CD8-positive, alpha-beta memory T cell (primary cell): ENCODE measurements at places on chromosomes 16 and 17. TPM values are rescaled to one million over a fixed set of nuclear protein-coding genes. Genes with fewer than 3 reads are reported as not detected.

Gene ZNF75A
- total RNA-seq, result 42.0 TPM

GRCh38 chr17:44297975-44298374 is 10.4 kb upstream of the RUNDC3A start:
- H3K27ac ChIP-seq, result no peak overlapping the region
- H3K4me1 ChIP-seq, result no peaks in the 10 kb centered on the region
- no peak for DNase-seq
- no peaks in the 10 kb centered on the region for H3K27me3 ChIP-seq

GRCh38 chr17:50785946-50786570 is 18.7 kb upstream of the ANKRD40CL start:
- H3K36me3 ChIP-seq, result no peaks in the 10 kb centered on the region
- no peaks in the 10 kb centered on the region for H3K4me1 ChIP-seq
- H3K27ac ChIP-seq, result no peak overlapping the region
- DNase-seq, result no peak

- H3K4me3 ChIP-seq, result no peak overlapping the region
- H3K36me3 ChIP-seq, result no peaks in the 10 kb centered on the region
- no peak overlapping the region for H3K27ac ChIP-seq
- no peak for DNase-seq
Observed at GRCh38 chr16:72002619-72003018, 2.4 kb upstream of the PKD1L3 start.

DNA sequence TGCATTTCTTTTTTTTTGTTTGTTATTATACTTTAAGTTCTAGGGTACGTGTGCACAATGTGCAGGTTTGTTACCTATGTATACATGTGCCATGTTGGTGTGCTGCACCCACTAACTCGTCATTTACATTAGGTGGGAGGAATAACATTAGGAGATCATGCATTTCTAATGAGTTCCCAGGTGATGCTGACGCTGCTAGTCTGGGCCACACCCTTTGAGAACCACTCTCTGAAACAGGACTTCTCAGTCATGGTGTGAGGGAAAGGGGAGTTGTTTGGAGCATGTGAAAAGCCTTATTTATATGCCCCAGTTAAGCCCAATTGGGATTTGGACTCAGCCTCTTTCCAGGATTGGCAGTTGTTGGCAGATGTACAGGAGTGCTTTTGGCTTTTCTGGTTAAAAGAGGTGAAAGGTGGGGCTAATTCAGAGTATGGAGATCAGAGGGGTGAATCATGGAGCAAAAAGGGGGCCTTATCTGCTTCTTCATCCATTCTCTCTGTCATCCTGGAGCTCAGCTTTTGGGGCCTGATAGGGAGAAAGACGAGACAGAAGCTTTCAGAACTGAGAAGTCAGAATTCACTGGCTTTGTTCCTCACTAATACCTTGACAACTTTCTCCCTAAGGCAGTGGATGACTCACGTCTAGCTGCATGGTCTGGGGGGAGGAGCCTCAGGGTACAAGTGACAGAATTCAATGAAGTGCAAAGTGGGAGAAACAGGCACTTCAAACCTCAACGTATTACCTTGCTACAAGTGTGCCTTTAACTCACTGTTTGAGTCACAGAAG is 180.0 kb upstream of the CACNG3 start:
- no peak overlapping the region for H3K4me3 ChIP-seq
- no peak for DNase-seq
- no peaks in the 10 kb centered on the region for H3K36me3 ChIP-seq
- no peaks in the 10 kb centered on the region for H3K27me3 ChIP-seq

DNA sequence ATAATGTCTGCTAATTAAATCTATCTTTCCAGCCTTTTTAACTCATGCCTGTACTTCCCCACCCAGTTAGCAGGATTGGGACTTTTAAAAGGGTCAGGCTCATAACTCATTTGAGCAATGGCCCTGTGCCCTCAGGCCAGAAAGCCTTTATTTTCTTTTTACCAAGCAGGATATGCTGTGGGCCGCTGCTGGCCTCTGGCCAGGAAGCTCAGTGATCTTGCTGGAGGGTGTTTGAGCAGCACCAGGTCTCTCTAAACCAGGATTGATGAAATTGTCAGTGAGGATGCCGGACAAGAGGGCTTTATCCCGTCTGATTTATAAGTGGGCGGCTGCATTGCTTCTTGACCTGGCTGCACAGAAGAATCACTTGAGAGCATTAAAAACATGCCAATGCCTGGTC is 187.8 kb downstream of the RAB11FIP4 start:
- H3K36me3 ChIP-seq, result no peaks in the 10 kb centered on the region
- H3K4me3 ChIP-seq, result no peak overlapping the region
- H3K27me3 ChIP-seq, result no peaks in the 10 kb centered on the region
- no peak for DNase-seq
- H3K4me1 ChIP-seq, result no peaks in the 10 kb centered on the region

DNA sequence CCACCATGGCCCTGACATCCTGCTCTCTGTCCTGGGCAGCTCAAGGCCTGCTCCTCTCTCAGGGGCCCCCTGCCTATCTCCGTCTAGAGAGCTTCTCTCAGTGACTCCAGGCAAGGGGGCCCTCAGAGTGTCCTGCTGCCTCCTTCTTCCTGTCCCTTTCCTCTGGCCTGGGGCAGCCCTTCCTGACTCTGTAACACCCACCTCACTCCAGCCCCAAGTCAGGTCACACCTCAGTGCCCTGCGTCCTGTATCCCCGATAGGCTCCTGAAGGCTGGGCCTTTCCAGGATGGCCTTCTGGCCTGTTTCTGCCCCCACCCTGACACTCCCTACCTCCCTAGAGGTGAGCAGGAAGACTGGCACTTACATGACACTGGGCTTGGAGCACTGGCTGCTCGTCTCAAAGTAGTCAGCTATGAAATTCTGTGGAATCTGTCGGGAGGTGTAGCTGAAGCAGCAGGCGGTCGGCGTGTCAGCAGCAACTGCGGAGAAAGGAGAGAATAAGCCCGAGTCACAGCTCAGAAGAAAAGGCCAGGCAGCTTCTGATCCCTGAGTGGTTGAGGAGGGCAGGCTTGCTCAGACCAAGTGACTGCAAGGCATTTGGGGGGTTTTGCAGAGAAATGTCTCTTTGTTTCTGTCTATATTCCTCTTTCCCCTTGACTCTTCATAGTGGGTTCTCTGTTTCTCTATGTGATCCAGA is 976 bp downstream of the CCL3L1 start:
- no peak overlapping the region for H3K4me3 ChIP-seq
- no peak for DNase-seq
- H3K36me3 ChIP-seq, result no peaks in the 10 kb centered on the region
- H3K27me3 ChIP-seq, result no peaks in the 10 kb centered on the region
- H3K27ac ChIP-seq, result no peak overlapping the region
